ENCODE measurements at places on chromosomes 1 and 21.

GRCh38 chr1:219517031-219517430, 95.9 kb downstream of the ZC3H11B start:
- DNase-seq = no peak

DNA sequence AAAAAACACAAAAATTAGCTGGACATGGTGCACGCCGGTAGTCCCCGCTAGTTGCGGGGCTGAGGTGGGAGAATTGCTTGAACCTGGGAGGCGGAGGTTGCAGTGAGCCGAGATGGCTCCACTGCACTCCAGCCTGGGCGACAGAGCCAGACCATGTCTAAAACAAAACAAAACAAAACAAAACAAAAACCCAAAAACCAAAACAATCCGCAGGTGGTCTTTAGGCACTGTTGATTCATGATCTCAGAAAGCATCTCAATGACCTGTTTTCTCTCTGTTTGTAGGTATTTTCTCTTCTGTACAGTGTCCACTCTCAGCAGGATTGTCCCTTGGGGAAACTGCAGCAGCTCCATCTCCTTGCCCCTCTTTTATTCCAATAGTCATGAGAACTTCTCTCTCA, 74.9 kb upstream of the ADGRL2 start:
- no peak for DNase-seq

DNA sequence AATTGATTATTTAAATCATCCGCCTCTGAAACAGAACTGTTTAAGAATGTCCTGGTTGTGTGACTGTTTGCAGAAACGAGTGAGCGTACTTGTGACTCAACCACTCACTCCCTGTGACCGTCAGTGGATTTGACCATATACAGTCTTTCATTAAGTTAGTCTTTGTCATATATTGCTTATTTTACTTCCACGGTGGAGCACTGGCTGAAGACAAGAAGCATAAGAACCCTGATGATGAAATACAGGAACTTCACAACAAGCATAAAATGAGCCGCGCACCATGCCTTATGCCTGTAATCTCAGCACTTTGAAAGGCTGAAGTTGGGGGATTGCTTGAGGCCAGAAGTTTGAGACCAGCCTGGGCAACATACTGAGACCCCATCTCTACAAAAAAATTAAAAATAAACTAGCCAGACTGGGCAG, 194.0 kb downstream of the TOMM20 start:
- DNase-seq = no peak

DNA sequence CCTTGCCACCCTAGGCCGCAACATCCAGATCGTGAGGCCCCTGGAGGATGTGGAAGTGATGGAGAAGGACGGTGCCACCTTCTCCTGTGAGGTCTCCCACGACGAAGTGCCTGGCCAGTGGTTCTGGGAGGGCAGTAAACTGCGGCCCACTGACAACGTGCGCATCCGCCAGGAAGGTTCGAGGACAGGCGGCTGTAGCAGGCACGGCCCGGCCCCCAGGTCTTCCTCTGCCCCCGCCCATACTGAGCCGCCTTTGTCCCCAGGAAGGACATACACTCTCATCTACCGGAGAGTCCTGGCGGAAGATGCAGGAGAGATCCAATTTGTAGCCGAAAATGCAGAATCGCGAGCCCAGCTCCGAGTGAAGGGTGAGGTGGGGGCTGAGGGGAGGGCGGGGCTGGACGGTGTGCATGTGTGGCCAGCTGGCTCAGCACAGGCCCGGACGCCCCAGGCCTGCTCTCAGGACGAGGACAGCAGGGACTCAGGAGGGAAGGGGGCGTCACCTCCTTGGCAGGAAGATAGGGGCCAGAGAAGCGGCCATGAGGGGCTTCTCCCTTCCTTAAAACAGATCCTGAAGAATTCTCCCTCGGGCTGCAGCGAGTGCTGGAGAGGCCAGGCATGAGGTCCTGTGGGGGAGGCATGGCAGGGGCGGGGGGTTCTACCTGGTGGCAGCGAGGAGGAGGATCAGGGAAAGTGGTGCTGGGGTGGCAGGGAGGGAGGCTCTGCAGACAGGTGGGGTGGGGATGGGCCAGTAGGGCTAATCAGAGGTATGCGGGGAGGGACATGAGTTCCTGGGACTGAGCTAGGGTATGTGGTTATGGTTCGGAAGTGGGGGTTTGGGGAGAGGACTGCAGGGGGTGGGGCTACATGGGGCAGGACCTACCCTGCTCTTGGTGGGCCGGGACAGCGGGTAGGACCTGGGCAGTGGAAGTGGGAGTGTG, 69.9 kb downstream of the OBSCN start:
- DNase-seq = no peak

DNA sequence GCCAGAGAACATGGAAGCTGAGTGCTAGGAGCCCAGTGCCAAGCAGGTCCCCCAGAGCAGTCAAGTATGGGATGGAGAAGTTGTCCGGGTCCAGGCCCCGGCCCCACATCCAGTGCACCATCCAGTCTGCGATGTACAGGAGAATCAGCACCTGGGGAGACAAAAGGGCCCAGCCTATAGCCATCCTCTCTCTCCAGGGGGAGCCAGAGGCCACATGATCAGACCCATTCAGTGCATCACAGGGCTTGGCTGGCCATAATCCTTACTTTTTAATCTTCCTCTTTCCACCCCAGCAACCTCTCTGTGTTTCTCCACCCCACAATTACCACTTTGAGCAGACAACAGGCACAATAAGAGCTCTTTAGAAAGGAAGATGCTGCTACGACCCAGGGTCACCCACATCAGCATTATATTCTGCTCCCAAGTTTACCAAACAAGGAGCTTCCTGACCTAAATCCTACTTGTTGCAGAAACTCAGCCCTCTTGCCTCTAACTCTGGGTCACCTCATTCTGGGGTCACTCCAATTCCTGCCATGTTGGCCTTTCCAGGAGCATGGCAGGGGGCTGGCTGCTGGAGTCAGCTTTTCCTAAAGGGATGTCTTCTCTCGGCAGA, 16.4 kb upstream of the RAB29 start:
- peak; percentile 52 for DNase-seq

DNA sequence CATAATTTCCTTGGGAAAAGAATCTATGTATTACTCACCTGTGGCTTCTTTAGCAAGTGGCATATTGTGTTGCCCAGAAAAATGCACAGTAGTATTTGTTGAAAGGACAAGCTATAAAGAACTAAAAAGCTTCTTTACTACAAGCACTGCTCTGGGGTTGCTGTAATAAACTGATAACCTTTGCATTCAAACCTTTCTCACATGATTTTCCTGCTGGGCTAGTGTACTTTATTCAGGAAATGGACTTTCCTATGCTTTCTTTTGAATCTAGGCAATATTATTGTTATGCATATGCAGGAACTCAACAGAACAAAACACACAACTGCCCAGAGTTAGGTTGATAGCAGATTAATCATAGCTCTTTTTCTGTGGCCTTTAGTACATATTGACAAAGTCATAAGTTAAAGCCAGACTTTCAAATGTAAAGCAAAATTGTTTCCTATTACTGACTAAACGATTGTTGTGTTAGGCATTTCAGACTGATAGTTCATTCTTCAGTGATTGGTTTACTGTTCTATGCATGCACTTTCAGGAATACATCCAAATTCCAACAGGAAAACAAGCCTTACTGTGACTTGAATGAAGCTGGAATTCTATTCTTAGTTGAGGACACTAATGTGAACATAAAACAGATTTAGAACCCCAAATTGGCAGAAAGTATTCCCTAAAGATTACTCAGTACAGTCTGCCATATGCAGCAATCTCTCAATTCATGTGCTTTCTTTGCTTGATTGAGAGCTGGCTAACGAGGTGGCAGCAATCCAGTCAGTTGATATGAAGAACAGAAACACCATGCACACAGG, 564.3 kb upstream of the NEGR1 start:
- no peak for DNase-seq

DNA sequence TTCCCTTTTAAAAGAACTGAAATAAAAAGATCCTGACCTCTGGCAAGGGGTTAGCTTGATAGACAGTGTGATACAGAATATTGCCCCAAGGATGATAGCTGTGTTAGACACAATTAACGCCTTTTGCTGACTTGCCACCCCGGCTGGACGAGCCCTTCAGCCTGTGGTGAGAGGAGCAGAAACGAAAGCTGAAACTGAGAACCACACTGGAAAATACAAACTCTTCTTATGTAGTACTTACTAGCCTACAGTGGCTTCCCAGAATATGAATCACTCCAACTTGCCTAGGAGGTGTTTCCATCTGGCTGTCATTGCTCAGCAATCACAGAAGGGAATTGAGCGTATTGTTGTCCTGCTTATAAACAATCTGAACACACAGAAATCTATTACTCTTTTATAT, 22.9 kb downstream of the SAMSN1 start:
- no peak for DNase-seq

DNA sequence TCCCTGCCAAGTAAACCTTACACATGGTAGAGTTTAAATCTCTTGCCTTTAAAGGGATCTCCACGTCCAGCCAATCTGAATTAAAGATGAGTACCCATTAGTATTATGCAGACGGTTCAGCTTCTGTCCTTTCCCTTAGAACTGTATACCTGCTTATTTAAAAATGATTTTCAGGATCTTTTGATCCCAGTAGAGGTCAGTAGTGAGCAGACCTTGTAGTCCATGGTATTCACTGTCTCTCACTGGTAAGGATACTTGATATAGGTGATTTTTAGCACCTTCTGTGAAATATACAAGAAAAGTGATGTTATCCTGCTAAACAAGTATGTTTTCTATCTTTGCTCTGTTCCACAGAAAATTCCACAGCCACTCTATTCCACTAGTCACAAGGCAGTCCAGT, 1211.6 kb upstream of the ADGRL4 start:
- DNase-seq = no peak

GRCh38 chr1:181587870-181588438, 104.6 kb downstream of the CACNA1E start:
- no peak for DNase-seq

DNA sequence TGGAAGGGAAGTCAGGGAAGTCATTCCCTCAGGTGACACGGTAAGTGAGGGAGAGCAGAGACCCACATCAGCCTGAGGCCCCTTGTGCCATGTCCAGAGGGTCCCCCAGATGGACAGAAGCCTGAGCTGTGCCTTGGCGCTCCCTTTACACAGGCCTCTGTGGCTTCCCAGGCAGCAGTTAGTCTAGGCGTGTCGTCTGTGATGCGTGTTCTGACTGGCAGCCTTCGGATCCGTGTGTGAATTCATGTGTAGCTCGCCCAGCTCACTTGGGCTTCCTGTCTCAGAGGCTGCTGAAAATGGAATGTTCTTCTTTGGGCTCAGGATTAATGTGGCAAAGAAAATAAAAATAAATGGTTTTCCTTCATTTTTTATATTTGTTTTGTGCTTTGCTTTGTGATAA, 28.3 kb downstream of the PRMT2 start:
- no peak for DNase-seq

DNA sequence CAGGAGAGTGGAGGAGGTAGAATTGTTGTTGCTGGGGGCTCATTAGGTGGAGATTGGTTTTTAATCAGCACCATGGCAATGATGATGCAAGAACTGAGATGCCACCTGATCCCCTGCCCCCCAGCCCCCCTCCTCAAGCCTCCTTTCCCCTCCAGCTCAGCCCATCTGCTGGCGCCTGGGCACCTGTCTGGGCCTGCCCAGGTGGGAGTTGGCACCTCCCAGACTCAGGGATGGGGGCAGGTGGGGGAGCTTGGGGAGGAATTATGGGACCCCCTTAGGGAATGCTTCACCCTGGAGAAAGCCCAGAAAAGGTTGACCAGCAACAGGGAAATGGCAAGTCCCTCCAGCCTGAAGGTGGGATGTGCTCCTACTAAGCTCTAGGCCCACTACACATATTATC, 1.5 kb upstream of the NHLH1 start:
- no peak for DNase-seq

GRCh38 chr1:205986292-205986691, 16.9 kb downstream of the RAB7B start:
- DNase-seq = no peak

GRCh38 chr1:24929398-24930259, 447 bp downstream of the RUNX3 start:
- DNase-seq = no peak

GRCh38 chr1:55535724-55536544, 320.8 kb upstream of the USP24 start:
- no peak for DNase-seq

DNA sequence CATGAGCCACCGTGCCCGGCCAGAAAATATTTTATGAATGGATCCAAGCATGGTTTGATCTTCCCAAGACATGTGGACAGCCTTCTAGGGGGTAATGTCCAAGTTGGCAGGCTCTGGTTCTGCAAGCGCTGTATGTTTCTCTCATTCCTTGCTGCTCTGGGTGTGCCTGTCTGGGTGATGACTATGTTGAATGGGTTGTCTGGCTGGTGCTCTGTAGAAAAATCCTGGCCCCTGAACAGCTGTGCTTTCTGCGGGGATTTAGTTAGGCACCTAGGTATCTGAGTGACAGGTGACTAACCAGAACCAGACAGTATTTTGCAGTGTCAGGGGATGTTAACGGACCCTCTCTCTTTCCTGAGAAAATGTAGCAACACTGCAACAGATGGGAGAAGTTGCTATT, 14.1 kb downstream of the HUNK start:
- DNase-seq = no peak

GRCh38 chr1:6490181-6491080, 1.0 kb downstream of the PLEKHG5 start:
- no peak for DNase-seq

- no peak for DNase-seq
Measured at GRCh38 chr1:229043115-229043514, 227.8 kb upstream of the RAB4A start.

DNA sequence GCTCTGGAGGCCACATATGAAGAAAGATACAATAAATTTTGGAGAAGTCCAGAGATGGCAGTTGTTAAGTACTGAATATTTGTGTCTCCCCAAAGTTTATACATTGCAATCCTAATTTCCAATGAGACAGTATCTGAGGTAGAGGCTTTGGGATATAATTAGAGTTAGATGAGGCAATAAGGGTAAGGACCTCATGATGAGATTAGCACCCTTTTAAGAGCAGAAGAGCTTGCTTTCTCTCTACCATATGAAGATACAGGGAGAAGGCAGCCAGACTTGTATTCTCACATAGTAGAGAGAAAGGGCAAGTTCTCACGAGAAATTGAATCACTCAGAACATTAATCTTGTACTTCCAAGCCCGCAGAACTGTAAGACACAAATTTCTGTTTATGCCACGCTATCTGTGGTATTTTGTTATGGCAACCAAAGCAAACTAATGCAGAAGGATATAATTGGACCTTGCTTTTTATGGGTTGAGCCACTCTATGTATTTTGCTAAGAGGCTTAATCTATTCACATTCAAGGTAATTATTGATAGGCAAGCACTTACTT, 430.1 kb downstream of the KCNT2 start:
- DNase-seq = no peak
